ENCODE measurements at places on chromosomes 3 and 15.
A peak's percentile ranks its signal among the peaks of the same experiment; 100 is the strongest.

DNA sequence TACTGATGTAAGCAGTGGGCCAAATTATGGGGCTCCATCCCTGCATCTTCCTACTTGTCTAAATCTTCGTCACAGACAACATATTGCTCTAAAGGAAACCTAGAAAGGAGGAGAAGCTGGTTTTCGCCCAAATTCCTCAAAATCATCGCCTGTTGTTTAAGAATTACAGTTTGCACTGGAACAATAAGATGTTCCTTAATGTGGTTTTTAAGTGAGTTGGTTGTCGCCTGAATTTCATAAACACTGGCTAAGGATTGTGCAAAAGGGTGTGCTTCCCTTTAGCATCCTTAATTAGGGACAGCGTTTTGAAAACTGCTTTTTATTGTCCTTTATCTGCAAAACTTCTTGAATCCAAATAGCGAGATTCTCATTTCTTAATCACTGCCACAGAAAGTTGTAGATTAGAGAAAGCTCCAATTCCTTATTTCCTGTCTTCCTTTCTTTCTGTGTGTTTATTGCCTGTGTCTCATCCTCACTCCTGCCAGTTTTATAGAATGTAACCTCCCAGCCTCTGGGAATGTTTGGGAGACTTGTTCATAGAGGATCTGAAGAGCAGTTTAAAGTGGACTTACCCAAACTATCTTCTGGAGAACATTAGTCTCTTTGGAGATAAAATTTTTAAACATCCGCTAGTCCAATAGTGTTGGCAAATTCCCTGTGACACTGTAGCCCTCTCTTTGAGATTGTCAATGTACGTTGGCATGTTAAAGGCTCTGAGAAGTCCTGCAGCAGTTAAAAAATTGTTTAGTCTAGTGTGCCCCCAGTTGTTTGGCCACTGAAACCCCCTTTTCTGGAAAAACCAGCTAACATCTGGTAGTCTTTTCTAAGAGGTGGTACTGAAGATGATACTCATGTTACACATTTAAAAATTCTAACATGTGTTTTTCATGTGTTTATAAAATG, 50.4 kb downstream of the FLNB start:
- DNase-seq: no peak

GRCh38 chr3:44018926-44019325, 222.8 kb upstream of the TOPAZ1 start:
- no peak for DNase-seq

DNA sequence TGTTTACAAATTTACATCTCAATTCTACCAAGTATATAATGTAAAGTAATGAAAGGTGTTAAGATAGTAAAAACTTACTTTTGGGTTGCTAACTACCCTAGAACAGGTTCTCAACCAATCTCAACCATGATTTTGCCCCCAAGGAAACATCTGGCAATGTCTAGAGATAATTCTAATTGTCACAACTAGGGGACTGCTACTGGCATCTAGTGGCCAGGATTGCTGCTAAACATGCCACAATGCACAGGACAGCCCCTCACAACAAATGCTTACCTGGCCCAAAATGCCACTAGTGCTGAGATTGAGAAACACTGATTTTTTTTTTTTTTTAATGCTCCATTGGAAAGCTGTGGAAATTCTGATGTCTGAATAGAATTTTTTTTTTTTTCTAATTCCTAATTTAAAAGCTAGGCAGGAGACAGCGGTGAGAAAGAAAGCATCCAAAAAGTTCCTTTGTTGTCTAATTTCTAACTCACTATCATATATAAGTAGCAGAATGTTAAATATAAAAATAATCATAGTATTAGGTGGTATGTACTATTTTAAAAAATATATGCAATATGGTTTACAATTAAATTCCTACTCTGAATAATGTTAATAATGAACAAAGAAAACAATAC, 81.5 kb downstream of the TJP1 start:
- no peak for DNase-seq

DNA sequence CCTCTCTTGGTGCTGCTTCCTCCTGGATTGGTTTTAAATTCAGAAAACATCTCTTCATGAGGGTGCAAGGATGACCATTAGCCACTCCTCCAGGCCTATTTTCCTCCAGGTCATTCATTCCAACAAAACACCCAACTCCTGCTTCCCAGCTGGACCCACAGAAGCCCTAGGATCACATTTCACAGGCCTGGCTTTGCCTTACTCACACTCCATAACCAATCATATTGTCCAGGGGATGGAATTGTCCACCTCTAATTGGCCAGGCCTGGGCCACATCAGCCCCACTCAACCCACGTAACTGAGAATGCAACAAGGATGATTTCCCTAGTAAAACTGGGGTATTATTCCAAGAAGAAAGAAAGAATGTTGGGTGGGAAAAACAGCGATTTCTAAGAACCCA, 616.7 kb upstream of the SUCLG2 start:
- DNase-seq: no peak

GRCh38 chr3:138351151-138351550, 2.8 kb downstream of the MRAS start:
- DNase-seq: no peak

DNA sequence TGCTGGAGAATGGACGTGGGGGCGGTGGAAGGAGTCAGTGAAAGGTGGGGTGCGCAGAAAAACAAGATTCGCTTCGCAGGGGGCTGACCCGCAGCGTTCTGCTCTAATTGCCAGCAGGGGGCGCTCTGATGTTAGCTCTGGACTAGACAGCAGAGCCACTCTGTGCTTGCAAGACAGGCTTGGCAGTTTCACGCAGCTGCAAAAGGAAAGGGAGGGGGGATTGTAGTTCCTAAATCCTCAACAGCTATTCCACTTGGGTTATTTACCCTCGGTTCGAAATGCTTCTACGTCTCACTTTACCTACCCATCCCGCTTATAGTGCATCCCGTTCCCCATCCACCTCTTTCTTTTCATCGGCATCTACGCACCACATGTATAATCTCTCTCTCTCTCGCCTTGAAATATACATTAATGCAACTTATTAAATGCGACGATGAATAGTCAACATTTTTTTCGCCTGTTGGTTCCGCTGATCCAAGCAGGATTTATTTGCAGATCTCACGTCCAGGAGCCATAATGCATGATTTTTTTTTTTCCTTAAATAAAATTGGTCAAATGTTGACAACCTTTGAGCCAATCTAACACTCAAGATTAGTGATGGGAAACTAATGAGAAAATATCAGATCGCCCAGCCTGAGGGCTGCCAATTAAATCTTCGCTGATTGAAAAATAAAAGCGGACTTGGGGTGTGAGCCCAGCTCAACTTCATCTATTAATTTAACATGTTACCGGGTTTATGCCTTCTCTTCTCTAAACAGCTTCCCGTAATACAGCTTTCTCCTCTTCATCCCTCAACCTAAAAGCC, 216.4 kb downstream of the MEIS2 start:
- peak; percentile 86 for DNase-seq

GRCh38 chr3:182729903-182730674, 63.2 kb upstream of the ATP11B start:
- DNase-seq: no peak

- DNase-seq: no peak
Measured at GRCh38 chr3:80733522-80734176, 965.9 kb upstream of the ROBO1 start.

GRCh38 chr15:62456011-62456920, 291.2 kb upstream of the C2CD4B start:
- DNase-seq: no peak

DNA sequence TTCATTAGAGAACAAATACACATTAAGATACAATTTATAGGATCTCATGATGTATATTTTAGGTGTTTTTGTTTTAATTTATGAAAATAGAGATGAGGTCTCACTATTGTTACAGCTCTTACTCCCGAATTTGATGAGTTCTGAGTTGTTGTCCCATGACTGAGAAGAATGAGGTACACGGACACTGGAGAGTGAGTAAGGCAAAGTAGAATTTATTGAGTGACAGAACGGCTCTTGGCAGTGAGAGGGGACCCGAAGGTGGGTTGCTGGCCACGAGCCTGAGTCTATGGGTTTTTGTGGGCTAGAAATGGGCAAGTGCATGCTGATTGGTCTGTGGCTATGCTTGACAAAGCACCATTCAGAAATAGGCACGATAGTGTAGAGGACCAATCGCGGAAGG, 3.1 kb upstream of the RNF168 start:
- no peak for DNase-seq

DNA sequence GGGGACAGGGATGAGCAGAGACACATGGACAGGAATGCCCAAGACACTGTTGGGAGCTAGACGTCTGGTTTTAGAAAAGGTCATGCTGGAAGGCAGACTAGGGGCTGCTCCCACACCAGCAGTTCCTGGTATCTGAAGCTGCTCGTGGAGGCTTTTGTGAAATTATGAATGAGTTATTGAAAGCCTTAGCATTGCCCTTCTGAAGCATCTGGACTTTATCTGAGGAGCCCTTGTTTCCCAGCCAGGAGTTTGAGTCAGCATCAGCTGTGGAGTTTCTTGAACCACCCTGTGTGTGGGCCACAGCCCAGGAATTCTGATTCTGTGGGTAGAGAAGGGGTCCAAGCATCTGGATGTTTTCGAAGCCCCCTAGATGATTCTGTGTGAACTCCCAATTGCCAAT, 258.7 kb downstream of the SLCO3A1 start:
- no peak for DNase-seq

DNA sequence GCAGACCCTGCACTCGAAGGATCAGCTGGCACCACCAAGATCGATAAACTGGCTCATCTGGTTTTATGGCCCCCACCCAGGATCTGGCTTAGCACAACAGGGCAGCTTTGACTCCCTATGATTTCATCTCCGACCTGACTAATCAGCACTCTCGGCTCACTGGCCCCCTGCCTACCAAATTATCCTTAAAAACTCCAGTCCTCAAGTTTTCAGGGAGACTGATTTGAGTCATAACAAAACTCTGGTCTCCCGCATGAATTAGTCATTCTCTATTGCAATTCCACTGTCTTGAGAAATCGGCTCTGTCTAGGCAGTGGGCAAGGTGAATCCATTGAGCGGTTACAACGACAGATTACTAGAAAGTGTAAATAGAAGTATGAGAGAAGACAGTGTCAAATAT, 521.9 kb upstream of the RGMA start:
- no peak for DNase-seq

DNA sequence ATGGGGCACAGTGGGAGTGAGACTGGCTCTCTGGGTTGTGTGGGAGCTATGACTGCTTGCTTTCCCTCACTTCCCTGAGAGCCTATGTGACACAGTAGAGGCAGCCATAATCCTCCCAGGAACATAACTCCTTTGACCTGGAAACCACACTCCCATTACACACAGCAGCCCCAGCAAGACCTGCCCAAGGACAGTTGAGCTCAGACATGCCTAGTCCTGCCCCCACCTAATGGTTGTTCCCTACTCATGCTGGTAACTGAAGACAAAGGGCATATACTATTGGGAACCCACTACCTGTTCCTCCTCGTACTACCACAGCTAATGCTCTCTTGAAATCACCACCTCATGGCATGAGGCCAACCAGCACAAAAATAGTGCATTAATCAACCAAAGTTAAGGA, 550.4 kb upstream of the ARPP21 start:
- no peak for DNase-seq

- DNase-seq: no peak
Measured at GRCh38 chr3:94183551-94183950, 120.7 kb downstream of the NSUN3 start.

GRCh38 chr15:67670647-67671305, 128.3 kb downstream of the MAP2K5 start:
- no peak for DNase-seq

GRCh38 chr3:182636646-182637045, 156.7 kb upstream of the ATP11B start:
- no peak for DNase-seq

GRCh38 chr3:184927796-184928315, 115.9 kb downstream of the VPS8 start:
- DNase-seq: no peak

DNA sequence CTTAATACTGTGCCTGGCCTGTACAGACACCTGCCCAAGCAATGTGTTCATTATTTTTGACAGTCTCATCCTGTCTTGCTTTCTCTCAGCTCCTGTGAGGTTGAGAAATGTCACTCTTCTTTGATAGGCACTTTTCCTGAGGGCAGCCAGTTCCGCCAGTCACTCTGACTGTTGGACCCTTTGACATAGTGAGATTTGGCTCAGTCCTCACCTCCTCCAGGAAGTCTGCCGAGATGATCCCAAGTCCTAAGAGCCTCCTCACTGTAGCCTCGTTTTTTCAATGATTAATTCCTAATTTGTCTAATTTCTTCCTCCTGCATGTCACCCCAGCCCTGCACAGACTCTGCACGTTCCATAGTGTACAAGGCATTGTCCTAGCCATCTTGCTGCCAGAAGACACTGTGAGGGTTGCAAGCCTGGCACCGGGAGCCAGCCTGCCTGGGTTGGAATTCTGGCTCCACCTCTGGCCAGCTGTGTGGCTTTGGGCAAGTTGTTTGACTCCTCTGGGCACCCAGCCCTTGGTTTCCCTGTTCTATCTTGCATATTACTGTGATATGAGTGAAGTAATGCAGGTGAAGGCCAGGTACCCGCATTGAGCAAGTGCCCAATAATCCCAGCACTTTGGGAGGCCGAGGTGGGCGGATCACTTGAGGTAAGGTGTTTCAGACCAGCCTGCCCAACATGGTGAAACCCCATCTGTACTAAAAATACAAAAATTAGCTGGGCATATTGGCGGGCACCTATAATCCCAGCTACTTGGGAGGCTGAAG, 24.3 kb downstream of the RPLP1 start:
- no peak for DNase-seq

DNA sequence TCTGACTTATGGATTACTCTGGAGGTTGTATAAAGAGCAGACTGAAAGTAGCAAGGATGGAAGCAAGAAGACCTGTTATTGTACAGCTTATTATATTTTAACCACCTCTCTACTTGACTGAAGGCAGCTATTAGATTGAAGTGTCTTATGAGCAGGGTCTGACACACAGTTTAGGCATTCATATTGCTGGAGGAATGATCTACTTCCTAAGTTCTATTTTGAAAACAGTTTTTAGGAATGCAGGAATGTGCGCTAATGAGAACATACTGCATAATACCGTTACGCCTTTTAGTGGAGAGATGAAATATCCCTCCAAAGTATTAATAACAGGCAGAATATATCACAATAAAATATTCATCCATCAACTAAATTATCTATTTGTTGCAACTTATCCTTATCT, 193.3 kb downstream of the ISL2 start:
- DNase-seq: no peak

DNA sequence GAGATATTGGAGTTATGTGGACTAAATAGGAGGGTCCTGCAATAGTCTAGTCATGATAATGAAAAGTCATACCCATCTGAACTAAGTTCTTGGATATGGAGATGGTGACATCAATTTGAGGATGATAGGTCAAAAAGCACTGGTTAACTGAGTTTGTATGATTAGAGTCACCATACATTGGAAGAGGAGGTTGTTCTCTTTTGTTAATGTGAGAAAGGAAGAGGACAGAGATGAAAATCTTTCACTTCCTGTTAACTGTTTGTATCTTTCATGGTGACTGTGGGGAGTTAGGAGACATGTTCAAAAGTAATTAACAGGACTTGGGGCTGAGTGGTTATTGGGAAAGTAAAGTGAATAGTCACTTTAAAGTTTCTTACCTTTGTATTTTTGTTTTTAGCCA, 11.1 kb downstream of the TMEM62 start:
- no peak for DNase-seq

DNA sequence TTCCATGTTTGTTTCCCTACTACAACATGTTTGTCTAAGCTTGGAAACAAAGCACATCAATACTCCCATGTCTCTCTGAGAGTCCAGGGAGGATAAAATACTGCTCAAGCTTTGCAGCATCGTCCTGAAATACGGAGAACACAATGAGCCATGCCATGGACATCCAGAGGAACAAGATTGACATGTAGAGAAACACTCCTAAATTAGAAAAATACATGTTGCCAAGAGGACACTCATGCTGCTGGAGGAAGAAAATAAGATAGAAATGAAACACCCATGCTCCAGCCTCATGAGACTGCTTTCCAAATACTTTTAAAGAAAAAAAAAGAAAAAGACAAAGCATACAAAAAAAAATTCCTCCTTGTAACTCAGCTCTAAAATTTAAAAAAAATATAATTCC, 387.0 kb downstream of the ERC2 start:
- no peak for DNase-seq
